NCI-H187 treated with DMSO at 0.1 percent for 48 hours (cell line): ENCODE measurements at places on chromosomes 2 and 18.

GRCh38 chr2:8364668-8365067 is 317.2 kb upstream of the ID2 start:
- no peak for DNase-seq

GRCh38 chr2:61775956-61776570 is 77.8 kb downstream of the FAM161A start:
- DNase-seq: no peak

- DNase-seq: no peak
These were observed 61.1 kb upstream of the TFPI start for GRCh38 chr2:187615364-187615763.

GRCh38 chr2:240284503-240285259 is 144.2 kb upstream of the OTOS start:
- DNase-seq: no peak

GRCh38 chr2:136486115-136486514 is 279.2 kb upstream of the THSD7B start:
- no peak for DNase-seq

- DNase-seq: no peak
These were observed 539 bp upstream of the MOB4 start for GRCh38 chr2:197515315-197515738.

DNA sequence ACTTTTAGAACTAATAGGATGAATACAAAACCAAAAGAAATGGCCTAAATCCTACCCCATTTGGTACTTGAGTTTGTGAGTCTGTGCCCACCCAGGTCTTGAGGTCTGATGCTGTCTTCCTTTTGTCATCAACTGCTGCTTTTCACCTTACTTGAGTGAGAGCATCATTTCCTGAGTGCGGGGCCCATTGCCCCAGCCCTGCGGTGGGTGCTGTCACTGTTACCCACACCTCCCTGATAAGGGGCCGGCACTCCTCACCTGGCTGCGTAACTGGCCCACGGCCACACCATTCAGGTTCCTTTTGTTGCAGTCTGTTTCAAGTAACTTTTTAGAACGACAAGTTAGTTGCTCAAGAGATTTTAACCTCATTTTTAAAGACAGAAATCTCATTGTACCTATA is 25.3 kb downstream of the RAB12 start:
- DNase-seq: no peak

- no peak for DNase-seq
These were observed 8.8 kb upstream of the PRLH start for GRCh38 chr2:237557633-237558015.

DNA sequence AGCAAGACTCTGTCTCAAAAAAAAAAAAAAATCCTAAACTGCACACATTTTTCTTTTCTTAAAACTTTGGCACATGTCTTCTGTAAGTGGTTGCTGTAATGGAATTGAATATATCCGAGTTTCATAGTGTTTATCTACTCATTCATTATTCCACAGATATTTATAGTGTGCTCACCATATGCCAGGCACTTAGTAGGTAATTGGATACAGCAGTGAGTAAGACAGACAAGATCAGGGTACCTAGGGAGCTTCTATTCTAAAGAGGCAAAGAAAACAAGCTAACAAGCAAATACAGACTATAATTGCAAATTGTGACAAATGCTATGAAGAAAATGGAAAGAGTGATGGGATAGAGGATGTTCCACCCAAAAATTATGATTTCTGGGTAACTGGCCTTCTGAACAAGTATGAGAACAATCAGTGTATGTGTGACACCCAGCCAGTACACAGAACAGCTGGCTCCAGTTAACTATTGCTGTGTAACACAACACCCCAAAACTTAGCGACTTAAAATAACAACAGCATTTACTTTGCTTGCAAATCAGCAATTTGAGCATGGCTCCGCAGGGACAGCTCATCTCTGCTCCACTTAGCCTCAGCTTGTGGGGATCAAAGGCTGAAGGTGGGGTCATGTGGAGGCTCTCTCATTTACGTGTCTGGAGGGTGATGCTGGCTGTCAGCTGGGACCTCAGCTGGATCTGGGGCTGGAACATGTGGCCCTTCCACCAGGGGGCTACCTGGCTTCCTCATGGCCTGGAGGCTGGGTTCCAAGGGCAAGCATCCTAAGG is 224.9 kb downstream of the INSIG2 start:
- DNase-seq: no peak

DNA sequence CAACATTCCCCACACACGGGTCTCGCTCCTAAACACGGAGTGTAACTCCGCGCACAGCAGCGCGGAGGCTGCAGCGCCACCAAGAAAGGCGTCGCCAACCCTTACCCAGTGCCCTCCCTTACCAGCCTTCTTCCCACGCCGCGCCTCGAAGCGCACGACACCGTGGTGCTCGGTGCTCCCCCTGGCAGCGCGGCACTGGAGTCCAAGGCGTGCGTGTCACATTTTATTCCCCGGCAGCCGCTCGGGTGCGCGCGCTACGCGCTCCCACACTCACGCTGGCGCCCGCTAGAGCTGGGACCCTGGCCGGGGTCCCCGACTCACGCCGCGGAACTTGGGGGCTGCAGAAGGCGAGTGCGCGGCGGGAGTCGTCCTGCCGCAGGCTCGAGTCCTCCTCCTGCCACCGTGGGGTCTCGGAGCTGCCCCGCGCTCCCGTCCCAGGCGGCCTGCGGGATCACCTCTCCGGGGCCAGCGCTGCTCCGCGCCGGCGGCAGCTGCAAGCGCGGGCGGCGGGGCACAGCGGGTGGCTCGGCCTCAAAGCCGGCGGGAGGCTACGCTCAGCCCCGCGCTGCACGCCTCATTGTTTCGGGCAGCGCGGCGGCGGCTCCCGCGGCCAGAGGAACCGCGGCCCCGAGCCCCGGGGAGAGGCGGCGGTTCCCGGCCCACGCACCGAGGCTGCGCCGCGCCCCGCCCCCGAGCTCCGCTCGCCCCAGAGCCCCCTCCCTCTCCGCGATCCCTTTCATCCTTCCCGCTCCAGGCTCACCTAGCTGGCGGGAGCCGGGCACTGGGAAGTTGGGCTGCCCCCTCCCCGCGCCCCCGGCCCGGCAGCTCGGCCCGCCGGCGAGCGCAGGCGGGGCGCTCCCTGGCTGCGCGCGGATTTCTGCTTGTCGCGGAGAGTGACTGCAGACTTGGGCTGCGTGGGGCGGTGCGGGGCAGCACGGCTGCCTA is at the start of gene ST6GAL2:
Gene ST6GAL2, minus strand, starts transcription at position 197 of the 945 bp plus-strand sequence. CDS start 42,190 bp downstream, outside the sequence.
- no peak for DNase-seq

GRCh38 chr2:202237787-202238233 is 587 bp downstream of the SUMO1 start:
- no peak for DNase-seq

GRCh38 chr2:46964835-46965560 is 49.4 kb upstream of the MCFD2 start:
- no peak for DNase-seq

DNA sequence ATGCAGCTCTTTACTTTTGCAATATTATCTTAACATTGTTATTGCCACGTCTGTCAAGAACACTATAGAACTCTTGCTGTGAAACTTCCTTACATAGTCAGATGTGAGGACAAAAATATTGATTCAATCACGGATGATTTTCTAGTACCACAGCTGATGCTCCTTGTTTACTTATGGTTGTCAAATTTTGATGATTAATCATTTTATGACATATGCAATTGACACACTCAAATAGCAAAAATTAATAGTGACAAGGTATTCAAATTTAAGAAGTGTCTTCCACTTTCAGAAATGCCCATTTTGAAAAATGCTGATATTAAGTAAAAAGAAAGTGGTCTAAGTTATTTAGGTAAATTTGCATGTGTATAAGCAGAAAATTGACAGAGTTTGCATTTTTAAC is 284.0 kb downstream of the CCDC102B start:
- no peak for DNase-seq

GRCh38 chr2:145137211-145137610 is 617.3 kb upstream of the ZEB2 start:
- DNase-seq: no peak
